ENCODE measurements at places on chromosomes 4 and X.

GRCh38 chrX:152177052-152177451 is 38.7 kb upstream of the MAGEA10 start:
- DNase-seq, result no peak

- no peak for DNase-seq
These were observed 240.1 kb downstream of the FRAS1 start for GRCh38 chr4:78297116-78297800.

- no peak for DNase-seq
These were observed 658.5 kb downstream of the DACH2 start for GRCh38 chrX:86806786-86807185.

DNA sequence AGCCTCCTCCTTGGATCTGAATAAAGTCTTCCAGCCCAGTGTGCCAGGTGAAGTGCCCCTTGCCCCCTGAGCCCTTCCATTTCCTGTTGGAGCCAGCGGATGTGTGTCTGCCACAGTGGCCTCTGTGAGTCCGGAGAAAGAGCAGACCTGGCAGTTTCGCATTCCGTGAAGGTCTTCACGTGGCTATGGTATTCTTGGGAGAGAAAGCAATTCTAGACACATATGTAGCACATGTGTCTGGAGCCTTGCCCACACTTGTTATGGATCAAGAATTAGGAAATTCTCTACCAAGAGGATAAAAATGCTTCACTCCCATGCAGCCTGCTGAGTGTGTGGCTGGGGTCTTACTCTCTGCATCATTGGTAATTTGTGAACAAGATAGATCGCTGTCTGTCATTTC is 130.9 kb downstream of the REPS2 start:
- no peak for DNase-seq

- DNase-seq, result no peak
These were observed 882.4 kb downstream of the C4orf33 start for GRCh38 chr4:129978315-129978714.

GRCh38 chr4:153045111-153045982 is 109.2 kb downstream of the FHDC1 start:
- DNase-seq, result peak; percentile 36
